ENCODE measurements at places on chromosomes 5 and 9.

- DNase-seq: no peak
Measured at GRCh38 chr5:125065741-125066140, 319.3 kb upstream of the ZNF608 start.

DNA sequence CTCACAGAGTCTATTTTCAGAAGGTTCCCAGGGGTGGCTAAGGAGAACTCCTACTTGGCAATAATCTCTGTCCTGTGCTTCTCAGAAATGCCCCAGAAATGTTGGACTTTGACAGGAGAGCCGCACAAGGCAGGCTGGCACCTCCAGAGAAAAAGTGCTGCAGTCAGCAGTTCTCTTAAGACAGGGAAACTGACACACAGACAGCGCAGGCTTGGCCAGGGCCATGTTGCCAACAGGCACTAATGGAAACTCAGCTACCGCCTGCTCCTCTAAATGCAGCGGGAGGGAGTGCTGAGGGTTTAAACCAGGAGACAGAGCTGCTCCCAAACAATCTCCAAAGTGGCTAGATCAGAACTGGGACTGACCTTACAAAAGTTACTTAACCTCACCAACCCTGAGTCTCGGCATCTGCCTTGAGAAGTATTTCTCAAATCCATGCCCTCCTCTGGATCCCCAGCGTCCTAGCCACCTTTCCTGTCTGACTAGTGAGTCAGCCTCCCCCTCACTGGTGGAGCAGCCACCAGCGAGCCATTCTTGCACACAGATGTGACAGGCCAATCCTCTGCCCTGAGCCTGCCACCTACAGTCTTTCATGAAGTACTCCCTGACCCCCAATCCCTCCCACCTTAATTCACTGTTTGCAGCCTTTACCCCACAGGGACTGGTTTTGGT lies 186.4 kb downstream of the CDK5RAP2 start:
- DNase-seq: no peak

- no peak for DNase-seq
Measured at GRCh38 chr5:14041528-14042192, 97.2 kb upstream of the DNAH5 start.

DNA sequence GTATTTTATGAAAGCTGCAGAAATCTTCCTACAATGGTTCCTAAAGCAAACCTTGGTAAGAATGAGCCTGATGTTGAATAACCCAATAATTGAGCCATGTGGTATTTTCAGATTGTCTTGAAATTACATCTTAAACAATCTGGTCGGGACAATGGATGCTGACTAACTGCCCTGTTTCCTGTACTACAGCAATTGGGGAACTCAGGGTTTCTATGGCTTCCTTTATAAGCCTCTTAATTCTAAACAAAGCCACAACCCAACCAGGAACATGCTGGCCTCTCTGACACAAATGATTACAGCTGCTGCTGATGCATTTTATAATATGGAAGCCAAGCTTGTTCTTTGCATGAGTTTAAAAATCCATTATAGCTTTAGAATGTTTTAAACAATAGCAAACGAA lies 30.2 kb downstream of the PTPN3 start:
- no peak for DNase-seq

GRCh38 chr9:83167126-83167525 lies 104.2 kb upstream of the RASEF start:
- DNase-seq: no peak

DNA sequence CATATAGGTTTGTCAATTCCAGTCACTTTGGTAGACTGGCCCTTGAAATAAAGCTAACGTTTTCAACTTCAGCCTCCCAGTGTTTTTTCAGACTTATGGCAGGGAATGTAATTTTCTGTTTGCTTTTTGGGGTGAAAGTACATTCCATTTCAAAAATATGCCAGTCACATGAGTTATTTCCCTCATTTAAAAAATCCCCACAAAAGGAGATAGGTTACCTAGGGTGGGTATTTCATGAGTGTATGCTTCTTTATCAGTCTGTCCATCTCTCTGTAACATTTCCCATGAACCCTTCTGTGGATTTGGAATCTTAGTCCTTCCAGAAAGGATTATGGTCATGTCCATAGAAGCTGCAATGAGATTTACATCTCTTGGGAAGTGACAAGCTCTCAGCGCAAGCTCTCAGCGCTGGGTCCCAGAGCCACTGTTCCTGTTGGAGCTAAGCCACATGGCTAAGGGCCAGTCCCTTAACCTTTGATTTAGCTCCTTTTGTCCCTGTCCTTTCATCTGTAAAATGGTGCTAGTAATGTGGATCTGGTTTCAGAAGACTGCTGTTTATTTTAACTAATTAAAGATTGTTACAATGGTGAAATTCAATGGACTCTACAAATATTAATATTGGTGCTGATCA lies 294.9 kb downstream of the NR3C1 start:
- no peak for DNase-seq

DNA sequence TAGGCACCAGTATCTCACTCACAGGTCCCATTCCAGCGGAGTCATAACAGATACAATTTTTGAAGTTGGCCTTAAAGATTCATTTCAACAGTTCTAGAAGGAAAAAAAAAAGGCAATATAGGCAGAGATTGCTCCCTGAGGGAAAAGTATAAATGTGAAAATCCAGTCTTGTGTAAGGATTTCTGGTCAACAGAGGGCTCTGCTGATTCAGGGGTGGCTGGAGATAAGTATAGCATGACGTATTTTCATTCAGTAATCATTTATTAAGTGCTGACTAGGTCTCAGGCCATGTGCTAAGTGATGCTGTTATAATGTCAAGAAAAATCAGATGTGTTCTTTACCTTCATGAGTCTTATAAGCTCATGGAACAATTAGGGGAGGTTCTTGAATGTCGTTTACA lies 377.3 kb upstream of the MEF2C start:
- no peak for DNase-seq

DNA sequence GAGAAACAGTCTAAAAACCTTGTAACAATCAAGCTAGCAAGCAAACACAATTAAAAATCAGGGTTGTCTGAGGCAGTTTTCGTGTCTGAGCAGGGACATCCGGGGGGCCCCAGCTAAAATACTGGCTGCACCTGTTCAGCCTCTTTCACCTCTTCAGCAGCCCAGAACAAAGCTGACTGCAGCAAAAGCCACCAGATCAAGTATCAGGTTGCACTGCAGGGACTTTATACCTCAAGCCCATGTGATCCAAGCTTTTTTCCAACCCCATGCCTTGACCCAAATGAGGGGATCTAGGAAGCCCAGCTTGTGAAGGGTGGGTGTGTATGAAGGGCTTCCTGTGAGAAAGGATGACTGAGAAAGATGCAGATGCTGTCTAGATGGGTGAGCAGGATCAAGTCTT lies 133.4 kb downstream of the SEMA6A start:
- no peak for DNase-seq

GRCh38 chr9:125685167-125685566 lies 21.8 kb downstream of the MAPKAP1 start:
- DNase-seq: no peak

DNA sequence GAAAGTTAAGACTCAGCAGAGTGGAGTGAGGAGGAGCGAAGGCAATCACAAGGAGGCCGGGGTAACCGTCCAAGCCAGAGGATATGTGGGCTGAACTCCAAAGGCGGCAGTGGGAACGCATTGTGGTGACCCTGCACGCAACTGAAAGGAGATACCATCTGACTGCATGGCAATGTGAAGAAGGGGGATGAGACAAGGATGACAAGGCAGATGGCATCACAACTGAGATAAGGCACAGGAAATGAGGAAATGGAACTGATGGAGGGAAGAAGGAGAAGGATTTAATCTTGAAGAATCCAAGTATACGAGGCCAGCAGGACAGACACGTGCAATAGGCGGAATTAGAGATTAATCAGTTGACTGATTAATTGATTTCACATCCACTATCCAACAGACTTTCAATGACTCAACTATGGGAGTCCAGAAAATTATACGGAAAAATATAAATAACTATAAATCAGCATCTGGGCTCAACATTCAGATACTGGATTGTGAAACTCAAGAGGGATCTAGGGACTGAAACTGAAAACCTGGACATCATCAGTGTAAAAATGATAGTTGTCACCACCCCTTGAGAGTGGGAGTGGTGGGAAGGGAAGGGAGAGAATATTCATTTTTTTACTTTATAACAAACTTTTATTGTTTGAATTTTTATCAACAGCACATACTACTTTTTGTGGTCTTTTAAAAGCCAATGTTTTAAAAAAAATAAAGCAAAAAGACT lies 86.1 kb downstream of the ARL15 start:
- no peak for DNase-seq

- DNase-seq: peak; percentile 66
Measured at GRCh38 chr5:74640450-74640953, at the start of gene ENC1. TSS of gene ENC1 (minus strand) at chr5:74640728. CDS start at chr5:74636485, 4,243 bp downstream.

- DNase-seq: peak; percentile 48
Measured at GRCh38 chr9:94697972-94698581, 28.4 kb upstream of the AOPEP start.

DNA sequence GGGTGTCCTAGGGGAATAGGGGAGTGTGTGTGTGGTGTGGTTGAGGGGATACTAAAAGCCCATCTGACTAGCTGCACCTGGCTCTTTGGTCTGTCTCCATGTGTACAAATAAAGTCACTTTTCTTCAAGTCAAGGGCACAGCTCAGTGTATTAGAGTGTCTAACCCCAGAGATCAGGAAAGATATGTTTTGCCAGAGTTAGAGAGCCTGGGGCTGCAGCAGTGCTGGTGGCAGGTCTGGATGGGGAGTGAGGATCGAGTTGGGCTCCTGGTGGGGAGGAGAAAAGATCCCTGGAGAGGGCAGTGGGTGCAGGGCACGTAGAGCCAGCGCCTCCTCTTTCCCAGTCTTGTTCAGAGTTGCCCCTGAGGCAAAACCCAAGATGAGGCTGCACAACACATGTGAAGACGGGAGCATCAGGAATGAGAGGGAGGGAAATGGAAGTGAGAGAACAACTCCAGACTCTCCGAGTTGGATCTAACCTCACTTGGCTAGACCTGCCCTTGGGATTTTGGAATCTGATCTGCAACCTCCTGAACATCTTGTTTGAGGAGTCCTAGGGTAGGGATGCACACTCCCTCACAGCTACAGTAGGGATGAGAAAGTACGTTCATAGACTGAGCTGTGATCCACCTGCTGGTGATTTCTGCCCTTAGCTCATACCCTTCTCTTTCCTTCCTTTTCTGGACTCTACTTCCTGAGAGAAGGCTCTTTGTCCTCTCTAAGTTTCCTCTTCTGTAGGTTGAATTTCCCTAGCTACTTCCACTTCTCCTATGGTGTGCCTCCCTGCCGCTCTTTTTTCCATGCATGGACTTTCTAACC lies 309.9 kb downstream of the ZSWIM6 start:
- no peak for DNase-seq

- peak; percentile 23 for DNase-seq
Measured at GRCh38 chr5:100667161-100667630, 132.0 kb downstream of the FAM174A start.

GRCh38 chr9:27487927-27488326 lies 36.2 kb upstream of the IFNK start:
- DNase-seq: no peak

DNA sequence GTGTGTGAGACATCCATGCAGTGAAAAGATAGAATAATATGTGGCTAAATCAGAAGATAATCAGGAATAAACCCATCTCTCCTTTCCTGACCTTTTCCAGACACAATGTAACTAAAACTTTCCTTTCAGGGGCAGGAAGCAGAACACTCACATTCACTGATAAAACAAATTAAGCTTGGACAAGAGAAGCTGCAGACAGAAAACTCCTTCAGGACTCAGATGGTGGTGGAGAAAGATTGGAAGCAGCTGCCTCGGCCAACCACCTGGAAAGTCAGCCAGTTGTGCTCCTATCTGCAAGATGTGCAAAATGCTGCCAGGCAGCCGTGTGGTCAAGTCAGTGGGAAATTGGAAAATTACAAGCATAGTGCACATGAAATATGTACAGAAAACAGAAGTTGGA lies 26.9 kb downstream of the RASEF start:
- no peak for DNase-seq

DNA sequence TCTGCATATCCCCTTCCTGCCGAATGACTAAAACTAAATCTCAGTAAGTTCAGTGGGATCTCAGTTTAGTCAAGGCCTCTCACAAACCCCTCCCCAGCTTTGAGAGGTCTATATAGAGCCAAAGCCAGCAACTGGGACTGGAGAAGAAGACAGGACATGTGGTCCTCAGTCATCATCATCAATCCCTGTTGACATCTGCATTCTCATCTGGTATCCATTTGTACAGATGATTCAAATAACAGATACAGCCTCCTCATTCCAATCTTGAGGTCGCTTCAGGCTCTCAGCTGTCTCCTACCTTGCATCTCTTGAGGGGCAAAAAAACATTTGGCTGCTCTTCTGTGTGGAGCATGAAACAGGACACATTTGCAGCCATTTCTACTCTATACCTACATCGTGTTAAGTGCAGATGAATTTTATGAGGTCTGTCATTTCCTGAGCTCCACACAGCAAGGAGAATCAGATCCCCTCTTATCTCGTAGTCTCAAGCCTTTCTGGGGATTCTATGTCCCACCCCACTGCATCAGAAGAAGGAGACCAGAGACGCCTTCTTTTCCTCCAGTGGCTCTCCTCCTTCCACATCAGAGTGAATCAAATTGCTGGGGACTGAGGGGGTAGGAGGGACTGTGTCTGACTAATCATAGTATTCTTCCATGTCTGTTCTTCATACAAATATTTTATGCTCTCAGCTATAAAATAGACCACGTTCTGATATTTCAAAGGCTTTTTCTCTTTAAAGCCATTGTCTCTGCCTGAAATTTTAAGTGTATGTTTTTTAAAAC lies 4.7 kb upstream of the RECK start:
- peak; percentile 77 for DNase-seq

- no peak for DNase-seq
Measured at GRCh38 chr9:33850267-33850629, 33.3 kb downstream of the UBE2R2 start.

- DNase-seq: no peak
Measured at GRCh38 chr5:36712706-36713105, 106.3 kb downstream of the SLC1A3 start.

DNA sequence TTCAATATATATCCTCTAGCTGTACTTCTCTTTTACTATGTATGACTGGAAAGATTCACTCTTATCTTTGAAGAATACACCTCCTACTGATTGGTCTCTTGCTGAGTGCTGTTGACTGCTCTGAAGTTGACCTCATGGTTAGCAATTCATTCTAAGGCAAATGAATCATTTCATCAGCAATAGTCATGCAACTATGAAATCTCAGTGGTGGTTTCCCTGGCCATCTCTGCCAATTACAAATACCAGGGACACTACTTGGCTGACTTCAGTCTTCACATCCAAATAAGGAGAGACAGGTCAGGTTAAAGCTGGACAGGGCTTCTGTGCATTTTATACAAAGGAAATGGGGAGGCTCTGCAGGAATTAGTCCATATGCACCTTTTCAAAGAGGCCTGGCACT lies 333.5 kb upstream of the ACTBL2 start:
- peak; percentile 88 for DNase-seq
